Foreskin keratinocyte (primary cell): ENCODE measurements at places on chromosomes 3 and 15. TPM values are rescaled to one million over a fixed set of nuclear protein-coding genes. Genes with fewer than 3 reads are reported as not detected.
A peak's percentile ranks its signal among the peaks of the same experiment; 100 is the strongest.

Gene C3orf70
- under 0.01 TPM in 1 of 2 replicates, not detected in the other for total RNA-seq

Gene ROPN1
- not detected in 2 replicates for total RNA-seq

Gene RARB
- total RNA-seq: not detected in 2 replicates

DNA sequence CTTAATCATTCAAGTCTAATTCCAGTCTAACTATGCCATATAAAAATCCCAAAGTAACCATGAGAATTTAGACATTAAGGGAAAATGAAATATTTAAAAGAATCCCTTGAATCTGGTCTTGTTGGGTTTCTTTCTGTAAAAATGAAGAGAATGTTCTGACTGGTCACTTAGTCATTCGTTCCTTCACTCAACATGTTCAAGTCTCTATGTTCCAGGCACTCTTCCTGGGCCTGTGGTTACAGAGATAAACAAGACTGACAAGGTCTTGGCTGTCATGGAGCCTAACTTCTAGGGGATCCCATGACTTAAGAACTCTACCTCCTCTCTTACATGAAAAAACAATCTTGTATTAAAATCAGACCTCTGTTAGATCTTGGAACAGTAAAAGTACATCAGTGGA, 638.6 kb upstream of the TBL1XR1 start:
- peak; percentile 84 for DNase-seq

- no peak for DNase-seq
Observed at GRCh38 chr15:92336419-92336987, 57.2 kb upstream of the ST8SIA2 start.

Gene CNTN4
- total RNA-seq: not detected in 2 replicates

Gene WDR93
- total RNA-seq: not detected in 2 replicates

DNA sequence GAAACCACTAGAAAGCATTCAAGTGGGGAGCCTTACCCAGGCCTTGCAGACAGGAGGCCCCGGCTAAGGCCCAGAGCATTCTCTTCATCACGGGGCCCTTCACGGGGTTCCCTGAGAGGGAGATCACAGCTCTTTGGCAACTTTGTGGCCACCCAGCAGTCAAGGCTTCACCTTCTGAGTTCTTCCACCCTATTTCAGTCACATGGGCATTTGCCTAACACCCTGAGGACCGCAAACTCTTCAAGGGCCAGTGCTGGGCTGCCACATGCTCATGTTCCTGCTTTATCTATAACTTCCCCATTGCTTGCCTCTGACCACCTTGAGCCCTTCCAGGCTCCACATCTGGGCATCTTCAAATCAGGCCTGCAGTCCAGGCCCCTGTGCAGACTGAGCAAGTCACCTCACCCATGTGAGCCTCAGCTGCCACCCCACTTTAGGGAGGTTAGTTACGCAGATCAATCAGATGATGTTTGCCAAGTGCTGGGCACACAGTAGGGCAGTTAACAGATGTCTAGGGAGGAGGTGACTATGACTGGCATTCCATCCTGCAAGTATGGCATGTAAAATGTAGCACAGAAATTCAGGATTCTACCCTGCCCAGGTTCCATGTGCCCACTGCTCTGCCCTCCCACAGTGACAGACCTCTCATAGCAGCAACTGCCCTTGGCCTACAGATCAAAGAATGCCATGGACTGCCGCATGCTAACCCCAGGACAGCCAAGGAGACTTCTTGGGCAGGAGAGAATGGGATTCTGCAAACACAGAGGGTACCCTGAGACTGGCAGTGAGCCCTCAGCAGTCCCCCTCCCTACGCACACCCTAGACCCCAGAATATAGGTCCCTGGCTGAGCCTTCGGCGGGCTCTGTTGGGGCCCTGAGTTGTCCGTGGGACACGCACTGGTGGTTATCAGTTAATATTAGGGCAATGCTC, 37.6 kb upstream of the ZNF710 start:
- no peak for DNase-seq

Gene NOX5
- 0.04 and 0.14 TPM in 2 replicates for total RNA-seq

DNA sequence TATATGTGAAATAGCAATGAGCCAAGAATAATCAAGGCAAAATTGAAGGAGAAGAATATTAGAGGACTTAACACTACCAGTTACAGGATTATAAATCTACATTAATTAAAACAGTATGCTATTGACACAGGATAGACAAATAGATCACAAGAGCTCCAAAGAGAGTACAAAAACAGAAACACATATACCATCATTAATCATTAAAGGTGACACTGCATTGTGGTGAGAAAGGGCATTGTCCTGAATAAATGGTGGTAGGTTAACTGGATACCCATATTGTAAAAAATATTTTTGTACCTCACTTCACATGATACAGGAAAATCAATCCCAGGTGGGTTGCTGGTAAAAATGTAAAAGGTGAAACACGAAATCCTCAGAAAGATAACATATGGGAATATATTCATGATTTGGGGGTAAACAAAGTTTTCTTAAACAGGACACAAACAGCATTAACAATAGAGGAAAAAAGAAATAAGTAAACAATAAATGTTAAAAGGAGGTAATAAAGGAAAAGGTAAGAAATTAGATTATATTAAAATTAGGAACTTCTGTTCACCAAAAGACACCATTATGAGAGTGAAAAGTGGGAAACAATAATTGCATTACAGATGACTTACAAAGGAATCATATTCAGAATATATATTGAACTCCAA, 145.2 kb downstream of the THRB start:
- DNase-seq: no peak

Gene LYZL4
- not detected in 2 replicates for total RNA-seq

DNA sequence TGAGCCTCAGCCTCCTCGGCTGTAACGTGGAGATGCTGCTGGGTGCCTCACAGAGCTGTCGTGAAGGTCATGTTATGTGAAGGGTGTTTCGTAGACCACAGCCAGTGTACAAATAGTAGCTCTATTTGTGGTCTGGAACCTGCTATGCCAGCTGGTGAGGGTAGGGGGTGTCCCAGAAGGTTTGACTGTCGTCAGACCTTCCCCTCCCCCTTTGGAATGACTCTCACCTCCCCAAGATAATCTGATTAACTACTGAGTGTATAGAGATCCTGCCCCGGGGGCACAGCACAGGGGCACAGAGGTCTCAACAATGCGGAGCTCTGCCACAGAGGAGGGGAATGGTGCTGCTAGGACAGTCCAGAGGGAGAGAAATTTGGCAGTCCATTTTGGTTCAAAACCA, 20.5 kb downstream of the FGD5 start:
- no peak for DNase-seq

Gene ESYT3
- total RNA-seq: 0.78 and 0.92 TPM in 2 replicates

- no peak for DNase-seq
Observed at GRCh38 chr3:10400749-10401495, 80.0 kb upstream of the SEC13 start.

Gene TMEM266
- 0.07 TPM in 1 of 2 replicates, not detected in the other for total RNA-seq

Gene RBP2
- not detected in 2 replicates for total RNA-seq

Gene CELF6
- 0.17 and 0.18 TPM in 2 replicates for total RNA-seq

GRCh38 chr3:183114384-183115178, 15.3 kb upstream of the MCCC1 start:
- no peak for DNase-seq
